ENCODE measurements at places on chromosomes 2 and 18.

DNA sequence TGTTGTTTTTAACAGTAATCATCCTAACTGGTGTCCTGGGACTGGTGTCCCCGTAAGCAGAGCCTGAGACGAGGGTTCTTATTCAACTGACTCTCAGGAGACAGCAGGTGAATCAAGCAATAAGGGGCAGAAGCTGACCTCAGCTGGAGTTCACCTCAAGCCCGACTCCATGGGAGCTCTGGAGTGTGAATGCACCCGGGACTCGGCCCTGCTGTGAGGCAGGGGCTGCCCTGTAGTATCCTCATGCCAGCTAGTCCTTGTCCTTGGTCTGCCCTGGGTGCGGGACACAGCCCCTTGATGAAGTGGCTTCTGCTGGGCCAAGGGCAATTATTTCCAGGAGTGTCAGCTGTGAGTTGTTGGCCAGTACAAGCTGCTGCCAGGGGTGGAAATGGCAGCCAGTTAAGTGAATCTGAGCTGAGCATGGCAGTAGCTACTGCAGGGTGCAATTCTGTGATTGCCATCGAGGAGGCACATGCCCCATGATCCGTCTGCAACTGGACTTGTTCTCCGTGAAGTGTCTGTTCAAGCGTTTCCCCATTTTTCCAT, 54.9 kb upstream of the OTOS start:
- no peak for DNase-seq

- no peak for DNase-seq
These were observed 6.8 kb upstream of the ARHGAP28 start for GRCh38 chr18:6722690-6723089.

DNA sequence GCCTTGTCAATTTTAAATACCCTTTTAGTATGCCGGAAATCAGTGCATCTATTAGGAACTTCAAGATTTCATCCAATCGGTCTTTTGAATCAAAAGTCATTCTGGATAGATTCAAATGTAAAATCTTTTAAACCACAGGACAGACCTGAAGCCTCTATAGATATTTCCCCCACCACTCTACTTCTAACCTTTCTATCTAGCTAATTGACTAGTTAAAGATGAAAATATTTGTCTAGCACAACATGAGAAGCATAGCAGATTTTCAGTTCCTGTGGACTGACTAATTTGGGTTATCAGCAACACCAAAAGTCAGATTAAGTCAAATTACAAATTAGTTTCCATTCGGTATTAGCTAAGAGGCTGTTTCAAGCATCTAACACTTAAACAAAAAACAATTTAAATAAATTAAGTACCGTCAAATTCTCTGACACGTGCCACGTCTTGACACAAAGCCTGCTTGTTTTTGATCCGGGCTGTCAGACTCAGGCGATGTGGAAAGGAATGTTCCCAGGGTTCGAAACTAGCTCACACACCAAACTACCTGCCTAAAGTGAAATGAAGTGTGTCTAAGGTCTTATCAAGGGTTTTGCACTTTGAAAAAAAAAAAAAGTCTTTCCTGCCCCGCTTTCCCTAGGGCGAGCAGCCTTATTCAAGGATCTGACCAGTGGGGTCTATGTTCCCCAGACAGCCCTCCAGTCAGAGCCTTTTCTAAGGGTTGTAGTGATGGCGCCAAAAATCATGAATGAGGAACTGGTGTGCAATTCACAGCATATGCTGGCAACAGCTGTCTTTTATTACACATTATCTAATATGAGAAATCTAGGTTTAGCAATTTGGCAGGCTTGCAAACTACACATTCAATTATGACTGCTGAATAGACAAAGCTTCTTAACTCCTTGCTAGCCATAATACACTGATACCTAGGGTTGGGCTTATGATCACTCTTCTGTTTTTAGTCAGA, 4.7 kb downstream of the CYTIP start:
- no peak for DNase-seq

DNA sequence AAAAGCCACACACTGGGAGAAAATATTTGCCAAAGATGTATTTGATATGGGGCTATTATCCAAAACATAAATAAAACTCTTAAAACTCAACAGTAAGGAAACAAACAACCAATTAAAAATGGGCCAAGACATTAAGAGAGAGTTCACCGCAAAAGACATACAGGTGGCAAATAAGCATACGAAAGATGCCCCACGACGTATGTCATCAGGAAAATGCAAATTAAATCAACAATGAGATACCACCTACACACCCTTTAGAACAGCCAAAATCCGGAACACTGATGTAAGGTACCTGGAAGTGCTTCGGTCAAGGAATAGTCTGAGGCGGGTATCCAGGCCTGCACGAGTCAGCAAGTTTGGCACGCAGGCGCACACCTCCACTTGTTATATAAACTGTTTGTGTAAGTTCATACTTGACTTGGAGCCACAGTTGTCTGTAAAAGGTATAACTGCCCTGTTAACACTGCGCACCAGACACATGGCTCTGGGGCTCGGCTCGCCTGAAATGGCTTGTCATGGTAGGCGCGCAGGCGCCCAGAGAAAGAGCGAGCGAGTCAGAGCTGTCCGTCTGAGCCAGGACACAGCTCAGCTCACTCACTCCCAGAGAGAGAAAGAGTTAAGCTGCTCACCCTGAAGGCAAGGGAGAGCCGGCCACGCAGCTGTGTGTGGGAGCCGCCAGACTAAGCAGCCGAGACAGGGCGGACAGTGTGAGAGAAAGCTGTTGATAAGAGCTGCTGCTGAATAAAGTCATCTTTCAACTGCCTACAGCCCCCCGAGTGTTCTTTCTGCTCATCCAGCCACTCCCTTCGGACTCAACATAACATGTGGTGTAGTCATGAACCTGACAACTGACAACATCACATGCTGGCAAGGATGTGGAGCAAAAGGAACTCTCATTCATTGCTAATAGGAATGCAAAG, 87.3 kb downstream of the HNRNPLL start:
- DNase-seq = no peak

GRCh38 chr2:48319863-48320262, 210.1 kb upstream of the STON1 start:
- DNase-seq = no peak

GRCh38 chr2:121504316-121504715, 26.4 kb upstream of the RNU4ATAC start:
- no peak for DNase-seq

GRCh38 chr2:234401426-234401825, 95.5 kb downstream of the ARL4C start:
- DNase-seq = no peak

GRCh38 chr18:35473562-35473961, 24.2 kb downstream of the INO80C start:
- DNase-seq = no peak

DNA sequence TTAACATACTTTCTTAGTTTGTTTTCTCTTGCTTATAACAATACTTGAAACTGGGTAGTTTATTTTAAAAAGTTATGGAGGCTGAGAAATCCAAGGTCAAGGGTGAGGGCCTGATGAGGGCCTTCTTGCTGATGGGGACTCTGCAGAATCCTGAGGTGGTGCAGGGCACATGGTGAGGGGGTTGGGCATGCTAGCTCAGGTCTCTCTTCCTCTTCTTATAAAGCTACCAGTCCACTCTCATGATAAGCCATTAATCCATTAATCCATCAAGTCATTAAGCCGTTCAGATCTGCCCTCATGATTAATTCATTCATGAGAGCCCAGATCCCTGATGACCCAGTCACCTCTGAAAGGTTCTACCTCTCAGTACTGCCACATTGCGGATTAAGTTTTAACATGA, 21.4 kb downstream of the ALMS1 start:
- no peak for DNase-seq

GRCh38 chr2:110173523-110173922, 31.3 kb downstream of the NPHP1 start:
- no peak for DNase-seq

DNA sequence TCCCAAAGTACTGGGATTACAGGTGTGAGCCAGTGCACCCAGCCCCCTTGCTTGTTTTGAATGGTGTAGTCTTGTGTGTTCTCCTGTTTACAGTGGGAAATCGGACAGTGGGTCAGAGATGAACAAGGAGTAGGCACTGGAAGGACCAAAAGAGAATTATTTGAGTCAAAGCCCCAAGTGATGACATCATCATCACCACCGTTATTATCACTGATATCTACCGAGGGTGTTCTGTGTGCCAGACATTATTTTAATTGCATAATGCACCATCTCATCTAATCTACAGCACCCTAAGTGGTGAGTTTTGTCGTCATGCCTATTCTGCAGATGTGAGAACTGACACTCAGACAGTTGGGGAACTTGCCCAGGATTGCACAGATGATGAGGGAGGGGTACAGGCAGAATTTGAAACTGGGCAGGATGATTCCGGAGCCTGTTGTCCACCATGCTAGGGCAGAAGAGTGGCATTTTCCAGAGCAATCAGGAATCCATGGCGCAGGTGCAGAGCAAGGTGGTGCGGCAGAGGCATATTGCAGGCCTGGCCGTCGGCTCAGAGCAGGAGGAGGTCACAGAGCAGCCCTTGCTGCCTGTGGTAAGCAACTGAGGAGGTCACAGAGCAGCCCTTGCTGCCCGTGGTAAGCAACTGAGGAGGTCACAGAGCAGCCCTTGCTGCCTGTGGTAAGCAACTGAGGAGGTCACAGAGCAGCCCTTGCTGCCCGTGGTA, 137.0 kb upstream of the HDAC4 start:
- no peak for DNase-seq

- no peak for DNase-seq
These were observed 114.7 kb downstream of the FAM117B start for GRCh38 chr2:202749477-202749876.

DNA sequence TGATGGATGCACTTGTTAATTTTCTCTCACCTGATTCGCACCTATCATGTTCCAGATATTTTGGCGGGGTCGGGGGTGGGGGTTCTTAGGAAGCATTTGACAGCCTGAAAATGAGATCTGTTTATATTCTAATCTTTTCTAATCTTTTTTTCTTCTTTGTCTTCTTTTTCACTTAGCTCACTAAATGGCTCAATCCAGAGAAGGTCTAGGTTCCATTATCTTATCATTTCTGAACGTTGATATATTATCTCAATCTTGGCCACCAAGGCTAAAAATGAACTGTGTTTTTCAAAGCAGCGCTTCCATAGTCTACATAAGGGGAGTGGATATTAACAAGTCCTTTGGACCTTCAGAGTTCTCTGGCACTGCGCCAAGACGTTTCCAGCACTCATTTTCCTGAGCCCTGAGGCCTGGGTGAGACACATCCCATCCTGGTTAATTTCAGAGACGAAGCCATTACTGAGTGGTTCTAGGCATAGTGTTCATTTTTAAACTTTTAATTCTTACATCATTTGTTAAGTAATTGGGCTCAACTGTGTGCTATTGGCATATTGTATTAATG, 229.0 kb downstream of the SOX11 start:
- DNase-seq = no peak

- DNase-seq = no peak
These were observed 128.2 kb downstream of the SS18 start for GRCh38 chr18:25962176-25962575.

DNA sequence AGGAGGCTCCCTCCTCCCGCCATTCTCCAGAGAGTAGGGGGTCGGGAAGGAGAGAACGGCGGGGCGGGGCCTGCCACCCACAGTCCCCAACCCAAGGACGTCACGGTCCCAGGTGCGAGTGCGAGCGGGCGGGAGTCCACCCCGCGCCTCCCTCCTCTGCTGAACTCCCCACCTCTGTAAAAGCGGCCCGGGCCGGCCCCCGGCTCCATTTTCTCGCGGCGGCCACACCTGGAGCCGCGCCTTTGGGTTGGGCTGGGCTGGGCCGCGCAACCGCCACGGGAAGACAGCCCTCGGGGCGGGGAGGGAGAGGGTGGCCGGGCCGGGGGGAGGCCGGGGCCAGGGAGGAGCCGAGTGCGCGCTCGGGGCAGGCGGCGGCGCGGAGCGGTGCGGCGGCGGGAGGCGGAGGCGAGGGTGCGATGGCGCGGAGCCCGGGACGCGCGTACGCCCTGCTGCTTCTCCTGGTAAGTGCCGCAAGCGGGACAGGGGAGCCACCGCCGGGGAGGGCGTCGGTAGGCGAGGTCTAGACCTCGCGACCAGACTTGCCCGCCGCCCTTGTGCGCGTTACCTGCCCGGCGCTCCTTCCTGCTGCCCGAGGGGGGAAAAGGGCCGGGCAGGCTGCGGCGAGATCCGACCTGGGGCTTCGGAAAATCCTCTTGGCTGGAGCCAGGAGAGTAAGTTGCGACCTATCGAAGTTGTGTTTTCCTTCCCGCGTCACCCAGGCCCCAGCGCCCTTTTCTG, at the start of gene DSG2:
DSG2 (plus strand) TSS at position 342 of the 738 bp plus-strand sequence; CDS start at position 417, 75 bp downstream.
- no peak for DNase-seq

DNA sequence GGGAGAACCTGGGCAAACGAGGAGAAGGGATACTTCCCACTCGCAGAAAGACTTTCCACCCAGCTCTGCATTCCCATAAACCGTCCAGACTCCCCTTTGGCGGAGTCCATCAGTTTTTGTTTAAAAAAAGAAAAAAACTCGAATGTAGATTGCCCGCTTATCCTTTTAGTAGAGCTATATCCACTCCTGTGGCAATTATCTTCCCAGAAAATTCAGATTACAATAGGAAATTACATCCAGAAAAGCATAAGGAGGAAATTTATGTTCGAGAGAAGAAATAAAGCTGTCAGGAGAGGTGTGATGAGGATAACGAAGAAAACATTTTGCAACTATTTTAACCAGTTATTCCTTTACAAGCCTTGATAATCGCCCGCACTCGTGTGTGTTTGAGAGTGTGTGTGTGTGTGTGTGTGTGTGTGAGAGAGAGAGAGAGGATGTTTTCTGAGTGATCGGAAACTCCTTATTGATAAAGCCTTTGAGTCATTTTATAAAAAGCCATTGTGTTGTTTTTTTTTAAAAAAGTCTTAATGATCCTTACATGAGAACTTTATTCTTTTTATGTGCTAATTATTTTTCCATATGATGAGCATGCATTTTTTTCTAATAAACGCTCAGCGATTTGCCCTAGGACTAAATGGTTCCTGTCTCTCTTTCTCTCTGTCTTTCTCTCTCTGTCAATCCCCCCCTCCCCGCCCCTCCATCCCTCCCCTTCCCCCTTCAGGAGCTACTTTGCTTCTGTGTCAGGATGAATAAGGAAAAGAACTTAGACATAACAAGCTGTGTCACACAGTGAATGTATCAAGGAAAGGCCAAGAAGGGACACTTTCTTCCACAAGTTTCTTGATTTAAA, 1.1 kb upstream of the PPP3R1 start:
- no peak for DNase-seq

- DNase-seq = no peak
These were observed 359.7 kb downstream of the MBD2 start for GRCh38 chr18:53864770-53865169.

Measured in cortex of kidney (tissue), 1 donor.